ENCODE measurements at places on chromosomes 12 and 14.

DNA sequence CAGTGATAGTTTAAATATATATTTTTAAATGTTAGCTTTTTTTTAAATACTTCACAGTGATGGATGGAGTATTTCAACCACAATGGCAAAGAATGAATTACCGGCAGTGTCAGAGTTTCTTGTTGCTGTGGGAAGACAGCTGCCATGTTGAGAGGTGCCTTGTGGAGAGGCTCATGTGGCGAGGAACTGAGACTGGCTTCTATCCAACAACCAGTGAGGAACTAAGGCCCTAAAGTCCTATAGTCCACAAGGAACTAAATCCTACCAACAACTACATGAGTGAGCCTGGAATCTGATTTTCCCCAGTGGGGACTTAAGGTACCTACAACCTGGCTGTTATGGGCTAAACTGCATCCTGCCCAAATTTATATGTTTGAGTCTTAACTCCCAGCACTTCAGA, 220.2 kb upstream of the PLEKHG7 start:
- no peak for DNase-seq

DNA sequence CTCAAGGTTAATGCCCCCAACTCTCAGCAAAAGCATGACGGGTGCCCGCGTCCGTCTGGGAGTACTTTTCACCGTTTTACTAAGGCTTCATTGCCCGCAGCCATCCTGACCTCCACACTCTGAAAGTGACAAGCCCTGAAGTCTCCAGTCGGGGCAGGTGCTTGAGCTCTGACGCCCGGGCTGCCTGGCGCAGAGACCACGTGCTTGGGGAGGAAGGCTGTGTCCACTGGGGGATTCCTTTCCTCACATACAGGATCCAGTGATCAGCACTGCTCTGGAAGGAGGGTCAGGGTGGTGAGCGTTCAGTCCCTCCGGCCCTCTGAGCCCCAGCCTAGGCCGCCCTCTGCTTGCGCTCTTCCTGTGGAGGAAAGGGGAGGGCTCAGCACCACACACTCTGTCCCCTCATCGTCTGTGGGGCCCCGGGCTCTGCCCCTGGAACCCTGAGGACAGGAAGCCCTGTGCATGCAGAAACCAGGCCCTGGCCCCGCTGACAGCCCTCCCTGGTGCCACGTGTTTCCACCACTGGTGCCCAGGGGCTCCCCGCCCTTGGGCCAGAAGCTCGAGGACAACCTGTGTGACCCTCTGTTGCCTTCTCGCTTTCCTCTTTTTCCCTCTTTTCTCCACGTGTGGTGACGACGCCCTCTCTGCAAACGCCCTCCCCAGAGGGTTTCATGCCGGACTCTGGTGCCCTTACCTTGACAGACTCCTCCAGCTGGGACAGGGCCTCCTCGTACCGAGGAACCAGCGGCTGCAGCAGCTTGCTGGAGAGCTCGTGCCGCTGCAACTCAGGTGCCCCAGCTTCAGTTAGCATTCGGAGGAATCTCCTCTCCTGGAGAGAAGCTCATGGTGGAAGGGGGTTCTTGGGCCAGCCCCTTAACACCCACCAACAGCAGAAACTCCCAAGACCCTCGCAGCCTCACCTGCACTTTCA, 4.9 kb downstream of the DDX51 start:
- DNase-seq = no peak

DNA sequence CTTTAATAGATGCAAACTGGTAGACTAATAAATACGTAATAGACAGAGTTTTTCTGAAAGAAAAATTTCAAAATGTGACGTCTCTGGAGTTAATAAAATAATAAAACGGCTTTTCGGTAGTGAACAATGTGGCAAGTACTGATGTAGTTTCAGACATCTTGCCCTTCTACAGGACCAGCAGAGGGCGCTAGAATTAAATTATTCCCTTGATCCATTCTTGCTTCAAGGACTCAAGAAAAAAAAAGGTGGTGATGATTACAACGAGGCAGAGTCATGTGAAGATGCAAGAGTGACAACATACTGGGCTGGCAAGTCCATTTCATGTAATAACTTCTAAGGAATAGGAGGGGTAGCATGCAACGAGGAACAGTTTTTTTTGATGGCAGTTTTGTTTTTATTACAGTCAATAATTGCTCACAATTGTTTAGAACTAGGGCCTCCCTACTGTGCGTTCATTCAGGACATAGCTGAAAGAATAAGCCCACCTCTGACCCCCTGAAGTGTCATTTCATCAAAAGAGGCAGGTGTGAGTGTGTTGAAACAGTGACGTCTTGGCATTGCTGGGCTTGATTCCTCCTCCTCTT, 101.0 kb upstream of the GZMB start:
- peak; percentile 8 for DNase-seq

- no peak for DNase-seq
Observed at GRCh38 chr14:76654573-76655108, 106.6 kb upstream of the VASH1 start.

All from PC-9 (cell line).